ENCODE measurements at places on chromosomes 5 and 9. TPM values are rescaled to one million over a fixed set of nuclear protein-coding genes. Genes with fewer than 3 reads are reported as not detected.

Gene CCNJL
- 8.6 TPM for total RNA-seq

Gene FRRS1L
- total RNA-seq = not detected

Gene INSYN2B
- 7.8 TPM for total RNA-seq

Gene SLC1A1
- 1.3 TPM for total RNA-seq

Gene NACC2
- total RNA-seq = 22.4 TPM

DNA sequence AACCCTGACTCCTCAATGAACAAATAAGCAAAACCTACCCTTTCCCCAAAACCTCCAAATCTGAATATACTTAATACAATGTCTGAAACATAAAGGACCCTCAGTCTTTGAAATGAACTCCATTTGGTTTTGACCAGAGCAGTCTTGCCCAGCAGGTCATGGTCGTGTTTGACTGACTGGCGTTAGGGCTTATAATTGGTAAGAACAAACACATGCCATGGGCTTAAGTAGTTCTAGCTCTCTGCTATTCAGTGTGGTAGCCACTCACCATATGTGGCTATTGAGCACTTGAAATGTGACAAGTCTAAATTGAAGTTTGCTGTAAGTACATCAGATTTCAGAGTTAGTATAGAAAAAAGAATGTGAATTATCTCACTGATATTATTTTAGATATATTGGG is 42.1 kb downstream of the LRRTM2 start:
- DNase-seq = no peak

- DNase-seq = no peak
Observed at GRCh38 chr9:127990554-127990953, 9.8 kb upstream of the EEIG1 start.

- DNase-seq = no peak
Observed at GRCh38 chr9:1411826-1412225, 361.7 kb downstream of the DMRT2 start.

DNA sequence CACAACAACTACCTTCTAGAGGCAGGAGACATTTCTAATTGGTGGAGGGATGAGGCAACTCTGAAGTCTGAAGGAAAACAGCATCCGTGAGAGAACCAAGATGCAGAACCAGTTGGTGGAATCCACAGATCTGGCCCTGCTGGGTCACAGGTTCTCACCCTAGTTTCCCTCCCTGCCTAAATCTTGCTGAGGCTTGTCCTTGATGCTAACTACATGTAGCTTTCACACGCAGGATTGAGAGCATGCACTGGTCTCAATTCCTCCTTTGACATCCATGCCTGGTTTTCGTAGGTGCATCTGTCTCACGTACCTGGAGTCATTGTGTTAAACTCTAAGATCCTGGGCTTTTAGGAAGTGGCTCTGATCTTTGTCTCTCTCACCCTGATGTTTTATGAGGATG is 9.7 kb upstream of the F2RL1 start:
- no peak for DNase-seq

GRCh38 chr9:248278-248961 is 33.8 kb downstream of the DOCK8 start:
- DNase-seq = no peak

- peak; percentile 53 for DNase-seq
Observed at GRCh38 chr9:125409637-125410521, 148.3 kb downstream of the GAPVD1 start.

DNA sequence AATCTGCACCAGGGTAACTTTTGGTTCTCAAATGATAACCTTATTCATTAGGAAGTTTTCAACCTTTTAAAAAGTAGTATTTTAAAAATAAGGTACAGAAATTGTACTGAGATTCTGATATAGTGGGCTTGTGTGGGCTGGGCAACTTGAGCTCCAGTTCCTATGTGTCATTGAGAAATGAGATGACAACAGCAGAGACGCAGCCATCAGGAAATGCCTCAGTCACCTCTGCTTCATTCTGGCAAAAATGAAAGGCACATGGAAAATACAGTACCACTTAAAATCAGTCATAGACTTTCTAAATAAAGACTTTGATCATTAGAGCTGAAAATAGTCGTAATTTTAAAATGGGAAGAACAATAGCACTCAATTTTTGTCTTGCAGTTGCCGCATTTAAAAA is 480.2 kb downstream of the PLK2 start:
- DNase-seq = no peak

- no peak for DNase-seq
Observed at GRCh38 chr9:20474496-20474895, 147.8 kb downstream of the MLLT3 start.

All from MG63 (cell line).